ENCODE measurements at places on chromosomes 13 and 19.

GRCh38 chr19:19113040-19113626, 25.1 kb downstream of the TMEM161A start:
- peak; percentile 13 for DNase-seq

DNA sequence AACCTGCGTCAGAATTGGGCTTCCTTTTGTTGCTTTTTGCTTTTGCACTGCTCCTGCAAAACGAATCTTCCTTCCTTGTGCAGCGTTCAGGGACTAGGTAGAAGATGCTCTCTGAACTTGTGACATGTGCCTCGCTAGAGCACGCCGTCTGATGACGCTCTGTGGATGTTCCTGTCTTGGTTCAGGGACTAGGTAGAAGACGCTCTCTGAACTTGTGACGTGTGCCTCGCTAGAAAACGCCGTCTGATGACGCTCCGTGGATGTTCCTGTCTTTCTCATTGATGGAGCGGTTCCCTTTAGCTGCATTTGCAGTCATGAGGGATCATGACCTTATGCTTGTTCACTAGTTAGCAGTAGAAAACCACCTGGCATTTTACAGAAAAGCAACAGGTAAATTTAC, 154.0 kb downstream of the SOX1 start:
- no peak for DNase-seq

- no peak for DNase-seq
Observed at GRCh38 chr19:33186431-33187182, 7.5 kb upstream of the LRP3 start.

DNA sequence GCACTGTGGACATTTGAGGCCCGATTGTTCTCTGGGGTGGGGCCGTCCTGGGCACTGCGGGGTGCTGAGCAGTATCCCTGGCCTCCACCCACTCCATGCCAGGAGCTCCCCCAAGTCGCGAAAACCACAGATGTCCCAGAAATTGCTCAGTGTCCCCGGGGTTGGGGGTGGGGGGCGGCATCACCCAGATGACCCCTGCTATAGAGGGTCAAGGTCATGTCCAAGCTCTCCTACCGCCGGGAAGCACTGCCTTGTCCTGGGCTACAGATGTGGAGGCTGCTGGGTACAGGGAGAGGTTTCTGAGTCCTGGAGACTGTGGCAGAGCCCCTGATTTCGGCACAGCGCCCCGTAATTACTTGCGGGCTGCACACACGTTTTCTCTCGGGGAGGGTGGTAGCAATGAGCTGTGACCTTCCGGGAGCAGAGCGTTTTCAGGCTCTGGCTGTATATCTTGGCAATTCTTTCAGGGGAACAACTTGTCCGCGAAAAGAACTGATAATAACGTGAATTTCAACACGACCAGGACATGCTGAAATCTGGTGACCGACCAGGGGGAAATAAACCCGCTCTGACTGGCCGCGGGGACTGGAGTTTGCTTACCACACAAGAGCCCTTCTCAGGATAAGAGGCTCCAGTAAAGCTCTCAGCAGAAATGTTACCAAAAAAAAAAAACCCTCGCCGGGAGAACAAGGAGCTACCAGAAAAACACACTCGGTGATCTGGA, 68.1 kb downstream of the GNG7 start:
- no peak for DNase-seq

DNA sequence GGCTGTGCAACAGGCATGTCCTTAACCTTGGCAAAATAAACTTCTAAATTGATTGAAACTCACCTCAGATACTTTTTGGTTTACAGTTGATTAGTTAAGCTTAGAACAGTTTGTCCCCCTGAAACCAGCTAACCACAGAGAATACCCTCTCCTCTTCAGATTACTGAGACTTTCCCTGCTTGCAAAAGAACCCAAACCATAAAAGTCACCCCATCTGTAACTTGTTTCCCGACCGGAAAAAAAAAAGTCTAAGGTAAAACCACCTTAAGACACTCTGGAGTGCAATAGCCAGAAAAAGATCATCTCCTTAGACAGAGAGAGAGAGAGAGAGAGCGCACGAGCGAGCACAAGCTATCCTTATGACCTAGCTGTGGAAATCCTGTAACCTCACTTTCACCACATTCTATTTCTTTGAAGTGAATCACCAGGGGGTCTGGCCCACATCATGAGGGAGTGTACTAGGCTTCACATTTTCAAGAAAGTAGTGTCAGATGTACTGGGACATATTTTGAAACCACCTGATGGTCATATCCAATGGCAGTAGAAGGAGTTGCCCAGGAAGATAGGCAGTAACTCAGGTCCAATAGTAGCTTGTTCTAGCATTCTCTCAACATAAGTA, 11.1 kb upstream of the GTF2F2 start:
- no peak for DNase-seq

DNA sequence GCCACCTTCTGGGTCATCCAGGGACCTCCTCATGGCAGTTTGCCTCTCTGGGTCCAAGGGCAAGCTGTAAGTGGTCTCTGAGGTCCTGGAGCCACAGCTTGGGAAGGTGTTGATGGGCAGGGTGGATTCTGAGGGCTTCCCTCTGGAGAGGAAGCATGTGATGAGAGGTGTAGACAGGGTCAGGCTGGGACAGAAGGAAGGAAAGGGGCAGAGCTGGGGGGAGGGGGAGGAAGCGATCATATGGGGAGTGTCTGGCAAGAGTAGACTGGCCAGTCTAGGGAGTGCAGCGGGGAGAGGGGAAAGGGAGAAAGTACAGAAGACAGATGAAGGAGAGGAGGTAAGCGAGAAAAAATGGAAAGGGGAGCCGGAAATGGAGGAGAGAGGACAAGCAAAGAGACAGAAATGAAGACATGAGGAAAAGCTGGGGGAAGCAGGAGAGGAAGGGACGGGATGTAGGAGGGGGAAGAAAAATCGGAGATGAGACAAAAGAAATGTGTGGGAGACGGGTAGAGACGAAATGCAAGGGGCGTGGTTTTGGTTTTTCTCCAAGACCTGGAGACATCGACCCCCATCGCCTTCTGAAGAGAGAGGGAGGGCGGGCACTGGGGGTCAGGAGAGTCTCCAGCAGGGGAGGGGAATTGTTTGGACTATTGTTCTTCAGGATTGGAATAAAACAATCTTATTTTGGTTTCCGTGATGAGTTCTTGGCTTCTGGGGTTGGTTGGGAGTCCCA, 26.6 kb downstream of the ZSWIM9 start:
- no peak for DNase-seq

DNA sequence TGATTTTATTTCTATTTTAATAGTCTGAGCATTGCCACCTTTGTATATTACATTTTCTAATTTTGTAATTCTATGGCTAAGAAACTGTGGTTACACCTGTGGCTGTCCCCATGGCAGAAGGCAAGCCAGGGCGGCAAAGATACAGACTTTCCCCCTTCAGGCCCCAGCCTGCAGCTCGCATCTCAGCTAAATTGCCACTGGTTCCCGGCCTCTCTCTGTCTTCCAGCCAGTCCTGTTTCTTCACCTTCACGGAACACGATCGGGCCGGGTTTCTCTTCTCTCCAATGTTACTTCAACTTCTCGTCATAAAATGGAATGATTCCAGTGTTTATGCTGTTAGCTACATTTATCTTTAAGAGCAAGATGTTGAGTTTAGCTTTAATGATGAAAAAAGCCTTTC, 124.5 kb upstream of the ZNF507 start:
- DNase-seq = no peak

DNA sequence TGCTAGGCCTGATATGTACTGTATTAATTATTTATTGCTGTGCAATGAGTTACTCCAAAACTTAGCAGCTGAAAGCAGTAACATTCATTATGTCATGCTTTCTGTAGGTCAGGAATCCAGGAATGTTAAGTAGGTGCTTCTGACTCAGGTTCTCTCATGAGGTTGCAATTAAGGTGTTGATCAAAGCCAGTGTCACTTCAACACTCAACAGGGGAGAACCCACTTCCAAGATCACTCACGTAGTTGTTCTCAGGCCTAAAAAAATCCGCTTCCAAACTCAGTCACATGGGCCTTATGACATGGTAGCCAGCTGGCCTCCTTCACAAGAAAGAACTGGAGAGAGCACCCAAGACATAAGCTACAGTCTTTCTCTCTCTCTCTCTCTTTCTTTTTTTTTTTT, 211.1 kb upstream of the NBEA start:
- DNase-seq = no peak

- no peak for DNase-seq
Observed at GRCh38 chr13:110240943-110241342, 66.0 kb downstream of the COL4A1 start.

GRCh38 chr13:29254626-29255370, 340.7 kb downstream of the SLC7A1 start:
- no peak for DNase-seq

DNA sequence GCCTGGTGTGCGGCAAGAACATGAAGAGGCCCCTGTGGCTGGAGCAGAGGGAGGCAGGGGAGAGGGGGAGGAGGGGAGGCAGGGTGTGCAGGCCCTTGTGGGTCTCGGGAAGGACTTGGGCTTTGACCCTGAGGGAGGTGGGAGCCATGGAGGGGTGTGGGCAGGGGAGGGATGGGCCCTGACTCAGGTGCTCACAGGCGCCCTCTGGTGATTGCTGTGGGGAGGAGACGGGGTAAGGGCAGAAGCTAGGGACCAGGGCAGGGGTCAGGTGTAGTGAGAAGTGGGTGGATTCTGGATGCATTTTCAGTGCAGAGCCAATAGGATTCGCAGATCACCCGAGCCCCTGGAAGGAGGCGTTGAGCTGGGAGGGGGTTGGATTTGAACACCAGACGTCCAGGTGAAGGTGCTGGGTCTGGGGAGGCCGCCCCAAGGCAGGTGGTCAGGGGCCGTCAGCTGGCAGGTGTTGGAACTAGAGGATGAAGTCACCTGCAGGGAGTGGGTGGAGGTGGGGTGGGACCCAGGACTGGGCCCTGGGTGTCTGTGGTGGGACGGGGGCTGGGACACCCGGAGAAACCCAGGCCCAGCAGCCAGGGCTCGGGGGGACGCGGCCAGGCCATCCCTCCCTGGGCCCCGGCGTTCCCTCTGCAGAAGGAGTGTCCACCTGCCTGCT, 185.4 kb downstream of the KDM4B start:
- peak; percentile 41 for DNase-seq

DNA sequence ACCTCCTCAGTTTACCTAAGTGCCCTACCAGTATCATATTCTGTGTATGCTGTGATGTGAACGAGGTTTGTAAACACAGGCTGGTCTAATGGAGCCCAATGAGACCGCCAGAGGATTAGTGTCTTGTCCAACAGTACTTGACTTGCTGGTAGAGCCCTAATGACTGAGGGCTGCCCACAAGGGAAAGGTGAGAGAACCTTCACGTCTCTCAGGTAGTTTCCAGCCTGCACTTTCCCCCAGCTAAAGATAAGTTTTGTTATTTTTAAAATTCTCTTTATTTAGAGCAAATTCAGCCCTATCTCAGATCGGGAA, 498 bp upstream of the RBM26 start:
- DNase-seq = no peak

DNA sequence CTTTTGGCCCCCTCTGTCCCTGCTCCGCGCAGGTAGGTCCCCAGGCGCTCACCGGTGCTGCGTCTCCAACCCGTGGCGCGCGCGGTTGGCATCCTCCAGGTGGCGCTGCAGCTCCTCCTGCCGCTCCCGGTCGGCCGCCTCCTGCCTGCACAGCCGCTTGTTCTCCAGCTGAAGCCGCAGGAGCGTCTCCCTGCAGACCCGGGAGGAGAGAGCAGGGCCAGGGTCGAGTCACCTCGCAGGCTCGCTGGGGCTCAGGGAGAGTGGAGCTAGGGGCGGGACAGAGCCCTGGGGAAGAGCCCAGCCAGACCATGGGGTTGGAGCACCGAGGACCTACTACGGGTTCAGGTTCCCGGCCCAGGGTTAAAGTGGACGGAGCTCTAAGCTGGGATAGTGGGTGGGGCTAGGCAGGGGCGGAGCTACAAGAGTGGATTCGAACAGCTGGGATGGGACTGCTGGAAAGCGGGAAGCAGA, 9.3 kb downstream of the HOOK2 start:
- peak; percentile 84 for DNase-seq

GRCh38 chr13:27028683-27029480, 142.7 kb downstream of the USP12 start:
- no peak for DNase-seq

- DNase-seq = no peak
Observed at GRCh38 chr13:111792956-111793355, 274.0 kb upstream of the SOX1 start.

DNA sequence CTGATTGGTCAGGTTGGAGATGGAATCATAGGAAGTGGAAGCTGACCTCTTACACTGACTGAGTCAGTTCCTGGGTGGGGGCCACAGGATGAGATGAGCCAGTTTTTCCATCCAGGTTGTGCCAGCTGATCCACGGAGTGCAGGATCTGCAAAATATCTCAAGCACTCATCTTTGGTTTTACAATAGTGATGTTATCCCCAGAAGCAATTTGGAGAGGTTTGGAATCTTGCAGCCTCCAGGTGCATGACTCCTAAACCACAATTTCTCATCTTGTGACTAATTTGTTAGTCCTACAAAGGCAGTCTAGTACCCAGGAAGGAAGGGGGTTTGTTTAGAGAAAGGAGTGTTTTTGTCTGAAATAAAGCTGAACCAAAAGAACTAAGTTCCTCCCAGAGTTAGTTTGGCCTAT, 212.8 kb downstream of the SLITRK6 start:
- no peak for DNase-seq

DNA sequence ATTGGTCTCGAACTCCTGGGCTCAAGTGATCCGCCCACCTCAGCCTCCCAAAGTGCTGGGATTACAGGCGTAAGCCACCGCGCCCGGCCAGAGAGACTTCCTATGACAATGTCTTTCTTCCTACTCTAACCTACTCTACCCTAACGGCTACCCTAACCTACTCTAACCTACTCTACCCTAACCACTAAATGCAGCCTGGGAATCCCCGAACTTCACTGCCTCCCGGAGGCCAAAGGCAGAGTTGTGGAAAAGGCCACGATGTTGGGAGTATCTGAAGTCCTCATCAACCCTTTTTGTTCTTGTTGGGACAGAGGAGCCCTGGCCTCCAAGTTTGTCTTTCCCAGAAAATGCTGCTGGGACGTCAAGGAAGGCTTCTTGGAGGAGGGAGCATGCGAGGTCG, 967 bp upstream of the NR2C2AP start:
- no peak for DNase-seq

GRCh38 chr19:35332817-35333216, 3.8 kb downstream of the CD22 start:
- DNase-seq = no peak

DNA sequence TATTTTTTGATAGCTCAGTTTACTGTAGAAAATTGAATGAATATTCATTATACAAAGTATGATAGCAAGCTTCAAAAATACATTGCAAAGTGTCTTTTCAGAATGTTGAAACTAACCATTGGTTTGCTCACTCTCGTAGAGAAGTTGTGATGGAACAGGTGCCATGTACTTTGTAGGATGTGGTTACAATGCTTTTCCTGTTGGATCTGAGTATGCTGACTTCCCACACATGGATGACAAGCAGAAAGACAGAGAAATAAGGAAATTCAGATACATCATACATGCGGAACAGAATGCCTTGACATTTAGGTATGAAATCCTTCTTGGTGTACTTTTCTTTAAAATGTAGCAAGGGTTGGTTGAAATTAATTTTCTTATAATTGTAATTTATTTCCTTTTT, 30.5 kb downstream of the CDADC1 start:
- no peak for DNase-seq

DNA sequence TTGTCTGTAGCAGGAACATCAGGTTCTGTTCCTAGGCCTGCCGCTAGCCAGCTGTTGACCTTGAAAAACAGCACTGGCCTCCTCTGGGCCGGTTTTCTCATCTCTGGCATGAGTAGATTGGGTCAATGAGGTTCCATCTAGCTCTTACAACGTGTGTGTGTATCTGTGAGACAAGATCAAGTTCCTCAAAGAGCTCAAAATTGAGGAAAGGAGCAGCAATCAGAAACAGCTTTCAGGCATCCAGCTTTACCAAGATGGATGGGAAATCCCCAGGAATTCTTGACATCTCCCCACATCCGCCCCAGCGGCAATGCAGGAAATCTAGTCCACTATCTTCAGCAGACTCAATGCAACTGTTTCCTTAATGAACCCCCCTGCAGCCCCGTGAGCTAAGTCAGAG, 4.9 kb downstream of the FLT1 start:
- no peak for DNase-seq
